Suprapubic skin (tissue), 4 donors: ENCODE measurements at places on chromosomes 4 and X.

- H3K36me3 ChIP-seq: no peaks in the 10 kb centered on the region
- no peak overlapping the region for H3K27ac ChIP-seq
- H3K4me3 ChIP-seq: no peak overlapping the region
- no peaks in the 10 kb centered on the region for H3K4me1 ChIP-seq
- no peak for DNase-seq
Observed at GRCh38 chr4:93788712-93789111, 39.8 kb upstream of the ATOH1 start.

GRCh38 chr4:41424522-41424921, 113.4 kb upstream of the LIMCH1 start:
- H3K4me3 ChIP-seq: no peak overlapping the region
- no peaks in the 10 kb centered on the region for H3K36me3 ChIP-seq

DNA sequence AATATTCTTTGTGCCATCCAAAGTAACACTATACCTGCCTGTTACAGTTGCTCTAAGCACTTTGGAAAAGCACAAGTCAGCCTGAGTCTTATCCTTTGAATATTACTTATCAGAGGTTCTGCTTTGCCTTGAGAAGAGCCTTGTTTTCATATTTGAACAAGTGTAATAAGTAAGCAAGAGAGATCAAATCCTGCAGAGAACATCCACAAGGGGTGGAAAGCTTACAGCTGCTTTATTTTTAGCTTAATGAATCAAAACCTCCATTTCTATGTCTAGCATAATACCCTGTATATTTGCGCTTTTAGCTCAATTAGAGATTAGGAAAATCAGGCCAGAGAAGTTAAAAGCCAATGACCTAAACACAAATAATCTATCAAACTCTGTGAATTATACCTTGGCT, 139.8 kb downstream of the CDS1 start:
- no peak for DNase-seq
- no peak overlapping the region for H3K27ac ChIP-seq
- H3K4me1 ChIP-seq: peaks cover 4% of the 10 kb centered on the region
- no peaks in the 10 kb centered on the region for H3K27me3 ChIP-seq
- H3K36me3 ChIP-seq: peaks cover 57% of the 10 kb centered on the region

GRCh38 chrX:40318076-40318475, 220.3 kb upstream of the BCOR start:
- H3K4me3 ChIP-seq: no peak overlapping the region
- DNase-seq: no peak
- no peaks in the 10 kb centered on the region for H3K36me3 ChIP-seq

GRCh38 chr4:25308306-25308705, 4.3 kb upstream of the ZCCHC4 start:
- no peaks in the 10 kb centered on the region for H3K27me3 ChIP-seq
- no peaks in the 10 kb centered on the region for H3K36me3 ChIP-seq
- no peak overlapping the region for H3K4me3 ChIP-seq
- DNase-seq: no peak
- no peak overlapping the region for H3K27ac ChIP-seq

DNA sequence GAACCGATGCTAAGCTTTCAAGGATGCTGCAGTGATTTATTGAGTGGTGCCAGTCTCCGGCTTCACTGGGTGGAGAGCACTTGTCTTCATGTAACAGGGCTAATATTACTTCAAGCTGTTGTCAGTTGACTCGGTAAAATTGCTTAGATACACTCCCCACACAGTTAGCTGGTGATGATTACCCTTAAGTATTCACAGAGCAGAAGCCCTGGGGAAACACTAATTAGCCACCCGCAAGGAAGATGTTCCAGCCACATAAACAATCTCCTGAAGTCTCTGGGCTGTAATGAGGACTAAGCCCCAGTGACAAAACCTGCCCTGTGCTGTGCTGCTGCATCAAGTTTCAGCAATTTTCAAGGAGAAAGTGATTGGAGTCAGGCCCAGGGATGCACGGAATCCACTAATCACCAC, 37.3 kb upstream of the GK2 start:
- no peak for DNase-seq
- no peaks in the 10 kb centered on the region for H3K4me1 ChIP-seq
- H3K27ac ChIP-seq: peak overlapping the region; percentile 14
- no peaks in the 10 kb centered on the region for H3K36me3 ChIP-seq

DNA sequence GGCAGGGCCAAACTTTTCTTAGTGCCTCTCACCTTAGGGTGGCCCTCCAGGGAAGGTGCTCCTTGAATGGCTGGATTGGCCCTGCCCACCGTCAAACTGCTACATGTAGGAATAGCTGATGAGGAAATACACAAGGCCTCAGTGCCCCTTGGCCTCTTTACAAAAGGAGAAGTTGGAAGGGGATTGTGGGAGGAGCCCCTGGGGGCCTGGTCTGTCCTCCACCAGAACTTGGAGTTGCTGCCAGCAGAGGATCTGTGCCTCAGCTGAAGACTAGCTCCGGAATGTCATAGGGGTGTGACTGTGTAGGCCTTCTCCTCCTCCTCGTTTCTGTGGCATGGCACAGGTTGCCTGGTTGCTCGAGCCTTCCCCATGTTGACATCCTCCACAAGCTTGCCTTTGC, 142.7 kb downstream of the AMMECR1 start:
- H3K36me3 ChIP-seq: no peaks in the 10 kb centered on the region
- H3K27me3 ChIP-seq: no peaks in the 10 kb centered on the region
- peaks cover 10% of the 10 kb centered on the region for H3K4me1 ChIP-seq
- no peak for DNase-seq
- H3K4me3 ChIP-seq: no peak overlapping the region

DNA sequence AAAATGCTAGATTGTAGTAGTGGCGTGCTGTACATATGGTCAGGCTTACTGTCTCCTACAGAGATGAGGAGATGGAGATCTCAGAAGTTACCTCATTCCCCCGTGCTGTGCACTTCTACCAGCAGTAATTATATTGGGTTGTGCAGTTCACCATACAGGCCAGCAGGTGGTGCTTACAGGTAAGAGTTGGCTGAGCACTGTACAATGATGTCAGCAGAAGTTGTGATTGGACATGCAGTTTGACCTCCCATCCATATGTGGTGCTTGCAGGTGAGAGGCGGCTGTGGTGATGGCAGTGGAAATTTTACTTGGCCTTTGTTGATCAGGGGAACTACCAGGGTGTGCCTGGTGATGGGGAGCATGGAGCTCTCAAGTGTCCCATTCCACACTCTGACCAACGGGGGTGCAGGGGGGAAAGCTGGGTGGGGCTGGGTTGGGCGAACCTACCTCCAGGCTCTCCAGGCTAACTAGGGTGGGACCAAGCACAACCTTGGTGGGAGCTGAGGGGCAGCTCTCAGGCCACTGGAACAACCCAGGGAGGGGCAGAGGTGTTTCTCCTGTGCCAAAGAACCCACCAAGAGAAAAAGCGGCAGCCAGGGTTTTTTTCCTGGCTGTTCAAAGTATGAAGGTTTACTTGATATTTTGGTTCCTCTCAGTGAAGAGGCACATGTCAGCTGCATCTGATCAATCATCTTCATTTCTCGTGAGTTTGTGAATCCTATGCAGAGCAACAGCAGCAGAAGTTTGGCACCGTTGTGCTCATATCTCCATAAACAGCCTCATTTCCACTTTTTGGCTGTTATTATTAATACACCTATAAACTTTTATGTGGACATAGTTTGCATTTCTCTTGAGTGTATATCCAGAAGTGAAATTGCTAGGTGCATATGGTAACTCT, 73.8 kb upstream of the FREM3 start:
- no peaks in the 10 kb centered on the region for H3K4me1 ChIP-seq
- H3K27me3 ChIP-seq: no peaks in the 10 kb centered on the region
- no peak overlapping the region for H3K4me3 ChIP-seq
- H3K27ac ChIP-seq: no peak overlapping the region
- DNase-seq: no peak

DNA sequence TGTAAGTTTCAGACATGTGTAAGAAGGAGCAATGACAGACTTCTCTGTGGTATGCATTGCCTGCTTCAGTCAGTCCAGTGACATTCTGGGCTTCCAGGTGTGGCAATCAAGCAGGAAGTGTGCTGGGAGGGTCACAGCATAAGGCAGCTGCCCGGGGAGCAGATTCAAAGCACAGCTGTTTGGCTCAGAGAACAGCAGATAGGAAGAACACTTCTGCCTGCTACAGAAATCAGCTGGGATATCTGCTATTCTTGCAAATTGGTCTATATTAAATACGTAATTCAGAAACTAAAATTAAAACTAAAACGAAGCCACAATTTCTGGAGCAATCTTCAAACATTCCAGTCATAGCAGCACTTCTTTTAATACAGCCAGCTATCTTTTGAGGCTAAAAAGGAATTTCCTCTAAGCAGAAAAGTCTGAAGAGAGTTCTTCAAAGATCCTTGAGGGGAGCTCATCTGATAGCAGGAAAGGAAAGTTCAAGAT, 47.5 kb upstream of the GALNT7 start:
- no peak overlapping the region for H3K27ac ChIP-seq
- H3K27me3 ChIP-seq: no peaks in the 10 kb centered on the region
- no peaks in the 10 kb centered on the region for H3K36me3 ChIP-seq
- DNase-seq: no peak
- H3K4me1 ChIP-seq: no peaks in the 10 kb centered on the region

DNA sequence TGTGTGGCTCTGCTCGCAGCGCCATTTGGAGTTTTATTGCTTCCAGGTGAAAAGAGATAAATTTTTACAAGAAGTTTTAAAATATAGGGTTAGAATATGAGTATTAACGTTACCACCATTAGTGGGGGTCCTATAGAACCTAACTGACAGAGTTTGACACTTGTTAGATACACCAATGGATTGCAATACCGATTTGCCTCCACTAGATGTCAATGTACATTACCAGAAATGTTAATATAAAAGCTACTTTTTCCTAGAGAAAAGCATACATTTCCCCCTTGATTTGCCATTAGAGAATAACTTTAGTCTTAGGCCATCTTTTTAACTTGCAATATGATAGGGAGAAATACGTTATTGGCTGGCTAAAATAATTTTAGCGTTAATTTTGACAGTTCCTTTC, 108.4 kb downstream of the LINC00632 start:
- H3K27ac ChIP-seq: no peak overlapping the region
- H3K4me3 ChIP-seq: no peak overlapping the region
- H3K4me1 ChIP-seq: no peaks in the 10 kb centered on the region

DNA sequence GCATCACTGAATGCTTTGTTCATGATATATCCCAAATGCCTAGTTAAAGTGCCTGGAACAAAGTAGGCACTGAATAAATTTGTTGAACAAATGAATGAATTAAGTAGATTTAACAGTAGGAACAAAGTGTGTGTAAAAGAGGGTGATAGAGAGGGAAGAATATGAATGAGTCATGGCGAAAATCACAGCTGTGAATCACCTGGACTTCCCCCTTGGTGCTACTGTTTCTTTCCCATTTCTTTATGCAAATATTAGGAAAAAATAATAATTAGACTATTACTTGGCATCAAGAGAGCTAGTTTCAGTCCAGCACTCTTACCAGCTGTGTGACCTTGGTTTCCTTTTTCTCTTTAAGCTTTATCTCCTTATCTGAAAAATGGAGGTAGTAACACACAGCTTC, 9.2 kb downstream of the SPIN3 start:
- H3K27ac ChIP-seq: no peak overlapping the region
- H3K4me1 ChIP-seq: no peaks in the 10 kb centered on the region
- no peak overlapping the region for H3K4me3 ChIP-seq
- H3K36me3 ChIP-seq: peaks cover 6% of the 10 kb centered on the region
- no peaks in the 10 kb centered on the region for H3K27me3 ChIP-seq

DNA sequence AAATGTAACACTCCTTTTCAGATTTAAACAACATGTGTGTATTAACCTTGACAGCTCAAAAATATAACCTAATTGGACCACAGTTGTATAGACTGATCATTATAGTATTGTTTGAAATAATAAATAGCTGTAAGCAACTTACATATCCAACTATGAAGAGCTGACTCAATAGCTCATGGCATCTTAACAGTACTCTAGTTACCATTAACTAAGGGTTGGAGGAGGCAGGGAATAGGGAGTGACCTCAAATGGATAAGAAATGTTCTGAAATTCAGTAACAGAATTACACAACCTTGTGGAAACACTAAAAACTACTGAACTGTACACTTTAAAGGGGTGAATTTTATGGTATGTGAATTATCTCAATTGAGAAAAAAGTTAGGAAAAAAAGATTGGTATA, 136.5 kb upstream of the CPEB2 start:
- no peak overlapping the region for H3K27ac ChIP-seq
- peaks cover 21% of the 10 kb centered on the region for H3K4me1 ChIP-seq
- no peaks in the 10 kb centered on the region for H3K36me3 ChIP-seq
- H3K4me3 ChIP-seq: no peak overlapping the region

DNA sequence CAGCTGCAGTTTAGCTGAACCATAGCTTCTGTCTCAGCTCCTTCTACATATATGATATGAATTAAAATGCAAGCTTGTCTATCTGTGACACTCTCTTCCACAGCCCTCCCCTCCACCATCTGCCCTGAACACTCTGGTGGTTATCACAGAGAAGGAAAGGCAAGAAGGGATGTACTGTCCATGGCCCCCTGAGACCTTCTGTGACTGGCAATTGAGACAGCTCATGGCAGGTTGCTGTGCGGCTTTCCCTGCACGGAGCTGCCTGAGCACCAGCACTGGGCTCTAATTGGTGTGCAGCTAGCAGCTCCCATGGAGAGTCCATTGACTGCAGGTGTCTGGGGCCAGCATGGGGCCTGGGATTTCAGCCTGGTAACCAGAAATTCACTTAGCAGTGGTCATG, 109.8 kb upstream of the ANXA3 start:
- no peak overlapping the region for H3K27ac ChIP-seq
- no peaks in the 10 kb centered on the region for H3K36me3 ChIP-seq
- no peaks in the 10 kb centered on the region for H3K4me1 ChIP-seq
- H3K4me3 ChIP-seq: no peak overlapping the region
- no peak for DNase-seq

- peaks cover 4% of the 10 kb centered on the region for H3K36me3 ChIP-seq
- H3K27ac ChIP-seq: no peak overlapping the region
- no peak for DNase-seq
Observed at GRCh38 chrX:47662144-47662657, 3.2 kb upstream of the UXT start.

DNA sequence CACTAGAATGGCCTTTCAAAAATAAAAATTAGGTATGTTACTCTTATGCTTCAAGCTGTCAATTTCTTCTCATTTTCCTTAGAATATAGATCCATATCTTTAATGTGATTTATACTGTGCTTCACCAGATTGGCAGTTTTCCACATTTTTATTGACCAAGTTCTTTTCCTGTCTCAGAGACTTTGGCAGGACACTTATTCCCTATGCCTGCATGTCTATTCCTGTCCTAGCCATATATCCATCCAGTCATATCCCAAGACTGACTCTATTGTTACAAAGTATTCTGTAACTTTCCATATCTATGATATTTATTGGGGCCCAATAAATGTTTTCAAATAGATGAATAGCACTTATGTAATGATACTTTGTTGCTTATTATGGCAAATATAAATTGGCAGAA, 450.7 kb downstream of the GASK1B start:
- H3K4me1 ChIP-seq: no peaks in the 10 kb centered on the region
- no peak overlapping the region for H3K4me3 ChIP-seq
- DNase-seq: no peak
